ENCODE measurements at places on chromosomes 12 and 14.

- DNase-seq: no peak
Measured at GRCh38 chr12:24565300-24565699, 383.6 kb downstream of the BCAT1 start.

GRCh38 chr14:26338231-26338630 lies 259.6 kb downstream of the NOVA1 start:
- DNase-seq: no peak

- no peak for DNase-seq
Measured at GRCh38 chr14:99731547-99732435, 47.7 kb downstream of the CYP46A1 start.

DNA sequence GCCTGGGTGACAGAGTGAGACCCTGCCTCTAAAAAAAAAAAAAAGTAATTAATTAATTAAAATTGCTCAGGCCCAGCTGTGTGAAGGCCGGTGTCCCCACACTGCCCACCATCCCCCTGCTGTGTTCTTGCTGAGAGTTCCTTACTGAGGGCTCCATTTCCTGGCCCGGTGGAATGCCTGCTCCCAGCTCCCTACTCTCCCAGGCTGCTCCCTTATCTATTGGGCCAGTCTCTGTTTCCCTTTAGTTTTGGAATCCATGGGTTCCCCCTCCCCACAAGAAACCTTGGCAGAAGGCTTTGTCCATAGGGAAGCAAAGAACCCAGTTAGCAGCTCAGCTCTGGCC lies 19.0 kb downstream of the MLXIP start:
- DNase-seq: no peak

GRCh38 chr12:41635626-41636364 lies 447.7 kb downstream of the PDZRN4 start:
- no peak for DNase-seq

GRCh38 chr12:115710104-115710564 lies 567.4 kb downstream of the MED13L start:
- DNase-seq: peak; percentile 37
